ENCODE measurements at places on chromosomes 1 and 21.

GRCh38 chr1:148386617-148387016, 96.5 kb downstream of the PPIAL4G start:
- H3K27ac ChIP-seq = no peak overlapping the region
- no peak for DNase-seq
- peaks cover 6% of the 10 kb centered on the region for H3K27me3 ChIP-seq
- peaks cover 15% of the 10 kb centered on the region for H3K4me1 ChIP-seq

DNA sequence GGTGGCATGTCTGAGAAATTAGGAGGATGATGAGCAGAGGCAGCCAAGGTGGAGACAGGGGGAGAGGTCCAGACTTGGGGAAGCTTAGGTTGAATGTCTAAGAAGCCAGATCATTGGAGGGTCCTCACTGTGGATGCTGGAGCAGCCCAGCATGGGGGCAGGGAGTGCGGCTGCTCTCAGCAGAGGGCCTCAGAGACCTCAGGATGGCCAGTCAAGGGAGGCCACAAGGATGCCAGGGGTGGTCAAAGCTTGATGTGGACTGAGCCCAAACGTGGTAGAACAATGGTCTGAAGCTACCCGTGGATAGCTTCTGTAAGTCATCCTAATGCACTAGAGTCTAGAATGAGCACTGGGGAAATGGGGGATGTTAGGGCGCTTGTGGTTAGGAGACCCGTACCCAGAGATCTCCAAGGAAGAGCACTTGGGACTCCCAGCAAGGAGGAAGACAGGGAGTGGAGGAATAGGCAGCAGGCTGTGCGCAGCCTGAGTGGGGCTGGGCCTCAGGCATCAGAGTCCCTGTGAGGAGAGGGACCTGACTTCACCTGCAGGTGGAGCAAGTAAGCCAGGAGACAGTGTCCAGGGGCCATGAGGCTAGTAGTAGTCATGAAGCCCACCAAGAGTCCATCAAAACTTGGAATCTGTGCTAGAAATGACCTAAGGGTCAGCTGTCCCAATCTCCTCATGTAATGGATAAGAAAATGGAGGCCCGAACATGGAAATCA, 4.3 kb upstream of the S100A9 start:
- H3K4me3 ChIP-seq = no peak overlapping the region
- H3K27me3 ChIP-seq = peaks cover 30% of the 10 kb centered on the region
- no peaks in the 10 kb centered on the region for H3K4me1 ChIP-seq
- DNase-seq = no peak
- no peaks in the 10 kb centered on the region for H3K36me3 ChIP-seq

GRCh38 chr1:200154069-200154767, 126.7 kb downstream of the NR5A2 start:
- DNase-seq = no peak
- H3K27me3 ChIP-seq = no peaks in the 10 kb centered on the region
- no peak overlapping the region for H3K27ac ChIP-seq
- H3K4me1 ChIP-seq = peaks cover 8% of the 10 kb centered on the region
- no peak overlapping the region for H3K4me3 ChIP-seq

DNA sequence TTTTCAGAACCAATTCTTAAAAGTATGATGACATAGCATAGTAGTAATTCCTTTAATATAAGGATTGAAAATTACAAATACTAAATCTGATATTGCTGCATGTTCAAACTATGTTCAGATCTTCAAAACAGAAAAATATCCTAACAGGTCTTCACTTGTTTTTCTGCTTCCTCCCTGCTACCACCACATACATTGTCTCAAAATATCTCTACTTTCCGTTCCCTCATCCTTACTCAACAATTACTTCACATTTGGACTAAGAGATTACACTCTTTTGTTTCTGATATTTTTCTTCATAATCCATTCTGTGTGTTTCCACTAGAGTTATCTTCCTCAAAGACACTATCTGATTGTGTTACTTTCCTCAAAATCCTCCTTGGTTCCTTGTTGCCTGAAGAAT, 125.1 kb downstream of the NEK7 start:
- peaks cover 10% of the 10 kb centered on the region for H3K4me1 ChIP-seq
- H3K27me3 ChIP-seq = no peaks in the 10 kb centered on the region
- peaks cover 34% of the 10 kb centered on the region for H3K36me3 ChIP-seq
- H3K4me3 ChIP-seq = no peak overlapping the region
- DNase-seq = no peak

GRCh38 chr1:76759950-76760349, 107.3 kb upstream of the ST6GALNAC5 start:
- no peaks in the 10 kb centered on the region for H3K36me3 ChIP-seq
- no peak overlapping the region for H3K4me3 ChIP-seq
- no peak for DNase-seq
- peaks cover 5% of the 10 kb centered on the region for H3K4me1 ChIP-seq
- peaks cover 14% of the 10 kb centered on the region for H3K27me3 ChIP-seq

DNA sequence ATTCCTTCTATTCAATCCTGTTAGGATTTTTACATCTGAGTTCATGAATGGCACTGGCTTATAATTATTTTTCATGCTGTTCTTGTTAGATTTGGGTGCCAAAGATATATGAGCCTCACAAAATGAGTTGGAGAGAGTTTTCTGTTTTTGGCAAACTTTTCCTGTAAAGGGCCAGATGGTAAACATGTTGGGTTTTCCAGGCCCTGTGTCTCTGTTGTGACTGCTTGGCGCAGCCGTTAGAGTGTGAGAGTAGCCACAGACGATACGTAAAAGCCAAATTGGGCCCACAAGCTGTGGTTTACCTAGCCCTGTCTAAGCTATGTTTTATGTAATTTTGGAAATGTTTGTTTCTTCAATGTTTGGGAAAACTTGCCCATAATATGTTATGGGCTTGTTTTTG, 15.6 kb upstream of the CA6 start:
- no peak for DNase-seq
- no peak overlapping the region for H3K27ac ChIP-seq
- no peaks in the 10 kb centered on the region for H3K27me3 ChIP-seq
- no peaks in the 10 kb centered on the region for H3K36me3 ChIP-seq
- H3K4me1 ChIP-seq = no peaks in the 10 kb centered on the region

Measured in mesothelial cell of epicardium (in vitro differentiated cells).